ENCODE measurements at places on chromosomes 4 and X.

GRCh38 chrX:7252013-7252610, 104.2 kb upstream of the PUDP start:
- DNase-seq = no peak

GRCh38 chrX:39591099-39591498, 506.7 kb downstream of the BCOR start:
- no peak for DNase-seq

- no peak for DNase-seq
Observed at GRCh38 chr4:119231491-119231890, 19.0 kb downstream of the USP53 start.

GRCh38 chr4:26993539-26993938, 132.9 kb downstream of the STIM2 start:
- DNase-seq = no peak

- no peak for DNase-seq
Observed at GRCh38 chr4:186771624-186772023, 48.0 kb upstream of the FAT1 start.

GRCh38 chr4:100362366-100362765, 155.5 kb downstream of the EMCN start:
- no peak for DNase-seq

Measured in CD8-positive, alpha-beta T cell (primary cell).